ENCODE measurements at places on chromosomes 12 and 14.

DNA sequence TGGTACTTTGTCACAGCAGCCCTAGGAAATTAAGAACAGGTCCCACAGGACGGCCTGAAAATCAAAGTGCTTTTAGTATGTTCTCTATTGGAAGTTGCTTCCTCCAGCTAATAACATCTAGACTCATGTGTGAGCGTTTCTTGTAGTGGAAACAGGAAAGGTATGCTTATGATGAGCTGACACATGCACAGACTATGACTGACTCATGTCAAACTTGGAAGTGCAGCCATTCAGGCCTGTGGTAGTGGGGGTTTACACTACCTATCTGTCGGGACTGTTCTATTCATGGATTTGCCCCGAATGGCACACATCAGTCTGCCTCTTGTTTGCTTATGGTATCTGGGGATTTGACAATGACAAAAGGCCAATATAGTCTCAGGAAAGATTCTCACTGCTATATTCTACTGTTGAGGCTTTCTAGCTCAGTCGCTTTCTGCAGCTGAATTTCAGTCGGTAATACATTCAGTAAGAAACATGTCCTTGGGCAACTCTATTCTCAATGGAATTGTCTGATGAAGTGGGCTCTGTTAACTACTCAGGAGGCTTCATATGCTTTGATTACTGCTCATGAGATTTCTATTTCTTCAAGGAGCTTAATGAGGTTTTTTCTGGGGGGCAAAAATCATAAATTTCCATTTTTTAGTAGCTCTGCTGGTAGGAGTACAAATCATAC is 270.3 kb upstream of the DAAM1 start:
- no peak for DNase-seq

DNA sequence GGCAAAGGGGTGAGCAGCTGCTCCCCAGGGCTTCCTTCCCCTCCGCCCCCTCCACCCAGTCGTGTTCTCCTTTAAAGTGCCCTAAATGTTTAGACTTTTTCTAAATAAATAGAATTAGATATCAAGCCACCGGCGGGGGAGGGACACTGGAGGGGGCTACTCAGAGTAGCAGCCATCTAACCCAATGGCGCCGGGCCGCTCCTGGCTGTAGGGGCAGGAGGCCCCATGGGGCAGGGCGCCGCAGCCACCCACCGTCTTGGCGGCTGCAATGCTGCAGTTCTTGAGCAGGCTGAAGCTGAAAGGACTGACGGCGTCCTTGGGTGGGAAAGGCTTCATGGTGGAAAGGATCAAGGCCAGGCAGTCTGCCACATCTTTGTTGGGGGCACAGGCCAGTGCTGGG is 13.1 kb downstream of the SLC39A5 start:
- no peak for DNase-seq

- no peak for DNase-seq
These were observed 22.7 kb downstream of the LRTM2 start for GRCh38 chr12:1842905-1843640.

- DNase-seq, result no peak
These were observed 35.5 kb upstream of the MAX start for GRCh38 chr14:65137648-65138307.

GRCh38 chr12:49282302-49282701 is 12.6 kb upstream of the PRPH start:
- DNase-seq, result no peak

DNA sequence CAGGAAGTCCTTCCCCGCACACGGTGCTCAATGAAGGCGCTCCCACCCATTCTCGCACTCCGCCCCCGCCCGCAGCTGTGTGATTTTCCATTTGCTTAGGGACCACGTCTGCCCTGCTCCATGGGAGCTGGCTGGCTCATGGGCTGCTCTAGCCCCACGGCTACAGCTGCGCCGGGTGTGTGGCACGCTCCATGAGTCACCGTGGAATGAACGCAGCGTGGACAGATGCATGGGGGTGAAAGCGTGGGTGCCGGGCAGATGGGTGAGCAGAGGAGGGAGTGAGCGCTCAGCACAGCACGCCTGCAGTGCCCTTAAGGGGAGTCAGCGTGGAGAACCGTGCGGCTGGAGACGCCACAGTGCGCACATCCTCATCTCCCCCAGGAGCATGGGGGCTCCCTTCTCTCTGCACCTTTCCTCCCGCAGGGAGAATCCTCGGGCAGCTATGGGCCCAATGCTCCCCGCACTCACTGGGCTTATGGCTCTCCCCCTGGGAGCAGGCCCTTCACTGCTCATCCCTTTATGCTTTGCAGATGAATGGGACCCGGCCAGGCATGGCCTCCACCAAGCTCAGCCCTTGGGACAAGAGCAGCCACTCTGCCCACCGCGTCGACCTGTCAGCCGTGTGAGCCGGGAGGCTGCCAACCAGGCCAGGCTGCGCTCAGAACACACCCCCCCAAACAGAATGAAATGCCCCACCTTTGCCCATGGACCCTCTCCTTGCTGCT is 185.1 kb downstream of the ADGRD1 start:
- DNase-seq, result no peak

DNA sequence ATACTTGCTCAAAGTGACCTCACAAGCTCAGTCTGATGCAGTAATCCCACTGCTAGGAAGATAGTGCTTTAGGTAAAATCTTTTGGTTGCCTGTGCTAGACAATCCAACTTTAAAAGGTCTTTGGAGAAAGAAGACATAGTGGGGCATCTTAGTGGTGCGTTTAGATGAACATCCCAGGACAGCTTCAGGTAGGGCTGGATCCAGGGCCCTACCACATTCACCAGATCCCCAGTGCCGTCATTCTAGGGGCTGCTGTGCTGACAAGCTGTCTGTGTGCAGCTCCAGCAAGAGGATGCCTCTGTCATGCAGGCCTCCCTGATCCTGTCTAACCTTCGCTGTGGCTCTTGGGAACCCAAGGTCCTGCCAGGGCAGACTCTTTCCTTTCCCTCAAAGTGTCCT is 100.7 kb upstream of the EIF5 start:
- DNase-seq, result no peak

GRCh38 chr12:56341616-56342015 is 2.9 kb downstream of the IL23A start:
- no peak for DNase-seq

DNA sequence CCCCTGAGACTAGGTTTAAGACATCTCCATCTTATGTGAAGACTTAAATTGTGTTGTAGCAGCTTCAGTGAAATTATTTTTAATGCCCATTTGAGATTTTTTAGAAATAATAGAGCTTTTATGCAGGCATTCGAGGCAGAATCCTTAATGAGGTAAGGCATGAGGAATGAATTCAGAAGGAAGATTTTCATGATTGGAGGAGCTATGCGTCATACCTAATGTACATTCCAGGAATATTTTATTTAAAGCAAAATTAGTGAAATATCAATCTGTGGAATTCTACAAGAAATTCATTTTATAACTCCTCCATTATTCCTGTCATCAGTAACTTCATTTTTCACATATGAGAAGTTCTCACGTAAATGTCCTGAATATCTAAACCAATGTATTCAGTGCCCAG is 36.0 kb upstream of the GARIN6 start:
- DNase-seq, result no peak

DNA sequence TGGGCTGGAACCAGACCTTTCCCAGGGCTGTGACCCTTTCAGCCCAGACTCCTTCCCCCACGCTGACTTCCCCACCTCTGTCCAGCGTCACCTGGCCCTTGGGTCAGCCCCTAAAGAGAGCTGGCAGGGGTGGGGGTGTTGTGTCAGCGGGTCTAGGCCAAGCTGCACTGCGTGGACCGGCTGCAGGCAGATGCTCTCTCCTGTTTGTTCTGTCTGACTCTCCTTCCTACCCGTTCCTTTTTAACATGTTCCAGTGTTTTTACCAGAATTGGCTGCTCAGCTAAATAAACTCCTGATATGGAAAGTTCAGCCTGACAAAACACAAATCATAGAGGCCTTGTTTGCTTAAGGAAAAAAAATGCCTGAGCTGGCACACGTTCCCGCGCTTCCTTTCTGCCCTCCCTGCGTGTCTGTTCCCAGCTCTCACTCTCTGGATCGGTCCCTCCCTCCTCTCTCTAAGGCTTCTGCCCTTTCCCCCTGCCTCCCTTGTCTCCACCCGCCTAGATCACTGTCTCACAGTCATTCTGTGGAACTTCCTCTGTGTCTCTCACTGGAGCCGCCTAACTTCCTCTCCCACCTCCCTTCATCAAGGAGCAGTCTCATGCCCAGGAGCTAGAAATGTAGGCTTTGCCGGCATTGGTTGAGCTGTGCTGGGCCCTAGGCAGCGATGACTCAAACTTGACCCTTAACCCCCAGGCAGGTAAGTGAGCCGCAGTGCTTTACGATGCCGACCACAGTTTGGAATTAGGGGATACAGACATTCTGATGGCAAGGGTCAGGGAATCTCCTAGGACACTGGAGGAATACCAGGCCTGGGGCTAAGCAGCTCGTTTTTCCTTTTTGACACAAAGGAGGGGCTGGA is 15.5 kb upstream of the MLXIP start:
- DNase-seq, result no peak

DNA sequence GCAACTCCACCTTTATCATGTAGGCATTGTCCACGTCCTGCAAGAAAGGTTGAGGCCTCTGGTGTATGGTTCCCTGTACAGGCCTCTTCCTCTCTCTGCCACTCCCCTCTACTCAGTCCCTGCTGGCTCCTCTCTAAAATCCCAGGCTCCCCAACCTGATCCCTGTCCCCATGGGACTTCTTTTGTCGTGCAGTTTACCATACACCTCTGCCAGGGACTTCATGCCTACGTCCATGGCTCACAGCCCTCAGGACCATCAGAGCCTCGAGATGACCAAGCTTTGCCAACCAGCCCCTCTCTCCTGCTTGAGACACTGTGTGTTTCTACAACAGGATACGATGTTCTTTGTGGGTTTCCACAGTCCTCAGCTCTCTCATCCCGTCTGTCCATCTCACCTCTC is 2.9 kb downstream of the KRT2 start:
- no peak for DNase-seq

GRCh38 chr14:24060984-24061913 is 9.4 kb downstream of the CARMIL3 start:
- no peak for DNase-seq
